HepG2 (cell line): ENCODE measurements at places on chromosomes 1 and 21. TPM values are rescaled to one million over a fixed set of nuclear protein-coding genes. Genes with fewer than 3 reads are reported as not detected.

IFNLR1 gene
- 5.7 and 8.5 TPM in 2 replicates for total RNA-seq

- H3K27ac ChIP-seq: no peak overlapping the region
- no peaks in the 10 kb centered on the region for H3K4me1 ChIP-seq
- H3K27me3 ChIP-seq: no peaks in the 10 kb centered on the region
- no peak for DNase-seq
- no peaks in the 10 kb centered on the region for H3K36me3 ChIP-seq
These were observed 32.5 kb upstream of the LMO4 start for GRCh38 chr1:87296206-87296605.

DNA sequence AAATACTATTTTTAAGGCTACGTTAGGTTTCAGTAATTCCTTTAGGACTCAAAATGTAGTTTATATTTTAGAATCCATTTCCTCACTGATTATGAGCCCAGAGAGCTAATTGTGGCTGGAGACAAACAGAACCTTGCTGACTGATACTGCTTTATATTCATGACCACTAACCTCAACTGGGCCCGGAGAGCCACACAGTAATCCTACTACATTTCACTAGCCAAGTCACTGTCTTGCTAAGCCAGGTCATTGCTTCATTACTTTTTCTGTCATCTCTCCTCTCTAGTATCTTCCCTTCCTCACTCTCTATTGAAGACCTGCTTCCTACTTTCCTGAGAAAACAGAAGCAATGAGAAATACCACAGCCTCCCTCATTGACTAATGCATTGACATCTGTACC, 24.7 kb downstream of the IL23R start:
- no peak for DNase-seq
- H3K4me1 ChIP-seq: peaks cover 6% of the 10 kb centered on the region; the same call in 1 of the 2 replicates
- no peak overlapping the region for H3K27ac ChIP-seq
- H3K4me3 ChIP-seq: no peak overlapping the region
- H3K36me3 ChIP-seq: no peaks in the 10 kb centered on the region

- peaks cover 5% of the 10 kb centered on the region for H3K4me1 ChIP-seq
- H3K36me3 ChIP-seq: peaks cover 66% of the 10 kb centered on the region
- no peaks in the 10 kb centered on the region for H3K27me3 ChIP-seq
- H3K4me3 ChIP-seq: no peak overlapping the region
These were observed 62.6 kb downstream of the CD46 start for GRCh38 chr1:207814469-207814868.

GRCh38 chr21:28357743-28358142, 634.9 kb downstream of the LTN1 start:
- no peaks in the 10 kb centered on the region for H3K27me3 ChIP-seq
- no peaks in the 10 kb centered on the region for H3K4me1 ChIP-seq
- DNase-seq: no peak
- no peak overlapping the region for H3K27ac ChIP-seq
- no peaks in the 10 kb centered on the region for H3K36me3 ChIP-seq

DNA sequence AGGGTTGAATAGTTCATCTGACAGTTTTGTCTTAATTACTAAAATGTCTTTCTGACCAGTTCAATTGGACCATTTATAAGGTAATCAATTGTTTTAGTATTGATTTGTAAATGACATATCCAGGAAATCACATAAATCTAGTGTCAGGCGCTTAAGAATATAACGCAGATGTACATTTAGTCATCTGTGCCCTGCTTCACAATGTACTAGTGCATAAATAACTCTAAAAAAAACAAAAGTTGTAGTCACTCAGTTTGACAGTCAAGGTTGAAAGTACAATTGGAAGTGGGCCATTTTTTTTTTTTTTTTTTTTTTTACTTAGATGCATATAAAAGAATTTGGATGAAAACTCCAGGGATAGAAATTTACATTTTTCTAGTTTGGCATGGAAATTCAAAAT, 490.4 kb downstream of the PTPRC start:
- H3K4me3 ChIP-seq: no peak overlapping the region
- H3K4me1 ChIP-seq: no peaks in the 10 kb centered on the region
- no peaks in the 10 kb centered on the region for H3K36me3 ChIP-seq

GRCh38 chr1:183106166-183106565, 79.9 kb upstream of the LAMC2 start:
- no peak for DNase-seq
- no peak overlapping the region for H3K4me3 ChIP-seq
- H3K27ac ChIP-seq: no peak overlapping the region
- H3K36me3 ChIP-seq: peaks cover 53% of the 10 kb centered on the region
- H3K4me1 ChIP-seq: no peaks in the 10 kb centered on the region
- H3K27me3 ChIP-seq: no peaks in the 10 kb centered on the region

- H3K36me3 ChIP-seq: no peaks in the 10 kb centered on the region
- no peak for DNase-seq
- H3K27ac ChIP-seq: no peak overlapping the region
- no peak overlapping the region for H3K4me3 ChIP-seq
- H3K27me3 ChIP-seq: no peaks in the 10 kb centered on the region
These were observed 164.4 kb downstream of the PBX1 start for GRCh38 chr1:164723296-164723798.
